ENCODE measurements at places on chromosomes 7 and 10.

DNA sequence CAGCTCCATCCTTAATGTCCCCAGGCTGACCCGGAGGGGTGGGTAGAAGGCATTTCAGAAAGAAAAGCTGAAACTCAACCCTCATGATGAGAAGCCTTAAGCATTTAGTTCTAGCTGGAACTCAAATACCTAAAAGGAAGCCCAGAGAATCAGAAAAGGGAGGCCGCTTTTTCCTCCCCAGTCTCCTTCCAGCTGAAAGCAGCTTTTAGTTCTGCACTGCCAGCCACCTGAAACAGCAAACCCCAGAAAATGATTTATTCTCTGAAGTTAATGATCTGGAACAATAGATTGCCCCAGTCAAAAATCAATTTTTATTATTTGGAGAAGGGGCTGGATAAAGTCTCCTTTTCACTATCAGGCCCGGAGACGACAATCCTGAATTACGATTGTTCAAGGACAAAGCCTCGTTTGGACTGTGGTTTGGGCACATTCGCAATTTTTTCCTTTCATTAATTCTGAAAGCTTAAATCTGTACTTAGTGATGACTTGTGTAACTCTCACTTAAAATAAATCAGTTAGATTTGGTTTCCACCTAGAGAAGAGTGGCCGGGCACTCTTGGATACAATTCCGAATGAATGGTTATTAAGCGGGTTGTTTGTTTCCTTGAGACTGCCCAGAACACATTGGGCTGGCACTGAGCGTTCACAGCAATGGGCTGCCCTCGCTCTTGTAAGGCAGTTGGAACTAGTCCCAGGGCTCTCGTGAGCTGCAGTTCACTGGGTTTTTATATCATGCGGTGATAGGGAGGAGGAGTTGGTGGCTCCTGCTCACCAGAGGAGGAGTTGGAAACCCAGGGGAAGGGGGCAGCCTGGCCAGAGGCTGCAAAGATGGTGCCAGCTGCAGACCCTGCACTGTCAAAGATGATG is 262.2 kb downstream of the CCSER2 start:
- DNase-seq = no peak

DNA sequence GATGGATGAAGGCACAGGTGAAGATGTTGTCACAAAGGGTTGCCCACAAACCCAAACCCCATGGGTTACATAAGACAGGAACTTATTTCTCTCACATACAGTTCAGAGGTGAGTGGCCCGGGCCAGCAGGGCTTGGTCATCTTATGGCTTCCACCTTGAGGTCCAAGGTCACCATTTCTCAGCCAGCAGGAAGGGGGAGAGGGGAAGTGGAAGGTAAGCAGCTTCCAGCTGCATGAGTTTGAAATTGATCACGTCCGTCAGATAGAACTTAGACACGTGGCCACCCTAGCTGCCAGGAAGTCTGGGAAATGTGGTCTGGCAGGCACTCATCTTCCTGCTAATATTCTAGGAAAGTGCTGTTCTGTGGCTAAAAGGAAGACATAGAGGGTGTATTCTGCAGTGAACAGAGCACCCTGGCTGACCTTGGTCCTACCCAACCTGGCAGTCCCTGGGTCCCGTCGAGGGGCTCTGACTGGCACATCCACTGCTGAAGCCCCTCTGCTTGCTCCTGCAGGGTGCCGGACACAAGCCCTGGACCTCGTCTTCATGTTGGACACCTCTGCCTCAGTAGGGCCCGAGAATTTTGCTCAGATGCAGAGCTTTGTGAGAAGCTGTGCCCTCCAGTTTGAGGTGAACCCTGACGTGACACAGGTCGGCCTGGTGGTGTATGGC is 49.5 kb downstream of the VWA2 start:
- no peak for DNase-seq

DNA sequence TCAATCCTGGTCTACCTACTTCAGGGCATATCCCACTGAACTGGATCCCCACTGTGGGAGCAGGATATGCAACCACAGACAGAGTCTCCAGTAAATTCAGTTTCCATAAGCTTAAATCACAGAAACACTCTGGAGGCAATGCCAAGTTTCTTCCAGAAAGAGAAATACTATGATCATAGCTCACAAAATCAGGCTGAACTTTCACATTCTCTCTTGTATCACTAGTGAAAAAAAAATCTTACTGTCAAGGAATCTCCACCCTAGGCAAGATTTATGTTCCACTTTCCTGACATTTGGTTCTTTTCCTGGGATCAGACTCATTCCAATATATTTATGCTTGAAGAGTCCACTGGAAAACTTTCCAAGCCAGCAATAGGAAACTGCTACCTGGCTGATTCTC is 749.0 kb downstream of the SUGCT start:
- DNase-seq = no peak

- DNase-seq = peak; percentile 11
These were observed 5.1 kb upstream of the EMX2 start for GRCh38 chr10:117537436-117537903.

DNA sequence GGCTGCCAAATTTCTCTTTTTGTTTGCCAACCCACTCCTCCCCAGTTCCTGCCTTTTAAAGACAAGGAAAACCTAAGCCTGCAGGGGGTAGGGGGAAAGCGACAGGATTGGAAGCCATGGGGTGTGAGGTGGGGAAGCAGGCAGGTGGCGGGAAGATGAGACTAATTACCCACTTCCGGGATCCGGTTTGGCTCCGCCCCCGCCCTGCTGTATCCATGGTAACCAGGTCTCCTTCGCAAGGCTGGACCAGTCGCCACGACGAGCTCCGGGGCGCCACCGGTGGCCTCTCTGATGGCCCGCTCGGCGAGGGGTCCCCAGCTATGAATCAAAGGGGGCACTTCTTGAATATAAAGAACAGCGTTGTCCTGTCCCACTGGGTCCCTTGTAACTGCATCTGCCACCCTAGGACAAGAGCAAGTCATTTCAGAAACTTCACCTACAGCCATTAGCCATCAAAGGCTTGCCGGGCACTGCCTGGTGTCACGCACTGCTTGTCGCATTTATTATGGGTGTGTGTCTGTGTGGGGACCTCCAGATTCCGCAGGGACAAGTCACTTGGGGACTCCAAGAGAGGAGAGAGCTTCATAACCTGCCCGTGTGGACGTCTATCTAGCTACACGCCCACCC is 55.4 kb upstream of the LMTK2 start:
- peak; percentile 51 for DNase-seq

DNA sequence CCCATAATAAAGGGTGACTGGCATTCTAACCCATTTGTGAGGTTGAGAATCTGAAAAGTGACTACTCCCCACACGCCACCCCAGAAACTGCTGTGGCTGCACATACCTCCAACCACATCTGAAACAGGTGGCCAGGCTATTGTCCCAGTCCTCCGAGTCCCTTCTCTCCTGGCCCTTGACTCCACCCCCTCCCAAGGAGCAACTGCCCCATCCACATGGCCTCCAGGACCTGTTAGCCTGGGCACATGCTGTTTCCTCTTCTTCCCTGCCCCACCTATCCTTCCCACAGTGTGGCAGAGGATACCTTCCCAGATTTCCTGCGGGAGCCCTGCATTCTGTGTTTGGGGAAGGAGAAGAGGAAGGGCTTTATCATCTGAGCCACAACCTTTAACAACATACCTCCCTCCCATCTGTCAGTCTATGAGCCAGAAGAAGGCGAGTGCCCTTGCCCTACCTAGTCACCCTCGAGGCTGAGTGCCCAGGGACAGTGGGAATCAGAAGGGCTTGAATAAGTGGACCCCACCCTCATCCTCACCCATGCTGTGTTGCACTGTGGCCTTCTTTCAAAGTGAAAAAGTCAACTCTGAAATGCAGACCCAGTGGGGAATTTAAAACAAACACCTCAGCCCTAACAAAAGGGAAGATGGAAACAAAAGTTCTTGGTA is 11.9 kb downstream of the STEAP1B start:
- DNase-seq = no peak

DNA sequence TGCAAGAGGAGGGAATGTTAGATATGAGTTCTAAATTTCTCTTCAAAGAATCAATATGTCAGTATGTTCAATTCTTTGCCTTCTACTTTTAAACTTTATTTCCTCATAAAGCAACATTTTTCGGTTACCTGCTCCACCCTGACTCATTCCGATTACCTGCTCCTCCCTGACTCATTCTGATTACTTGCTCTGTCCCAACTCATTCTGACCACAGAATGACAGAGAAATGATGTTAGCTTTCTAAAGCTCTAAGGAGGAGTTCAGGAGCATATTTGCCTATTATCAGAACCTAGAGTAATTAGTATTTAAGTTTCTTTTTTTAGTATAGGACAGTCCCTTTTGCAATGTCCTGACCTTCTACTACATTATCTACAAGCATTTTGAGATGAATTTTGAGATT is 24.5 kb upstream of the PPP1R9A start:
- no peak for DNase-seq

DNA sequence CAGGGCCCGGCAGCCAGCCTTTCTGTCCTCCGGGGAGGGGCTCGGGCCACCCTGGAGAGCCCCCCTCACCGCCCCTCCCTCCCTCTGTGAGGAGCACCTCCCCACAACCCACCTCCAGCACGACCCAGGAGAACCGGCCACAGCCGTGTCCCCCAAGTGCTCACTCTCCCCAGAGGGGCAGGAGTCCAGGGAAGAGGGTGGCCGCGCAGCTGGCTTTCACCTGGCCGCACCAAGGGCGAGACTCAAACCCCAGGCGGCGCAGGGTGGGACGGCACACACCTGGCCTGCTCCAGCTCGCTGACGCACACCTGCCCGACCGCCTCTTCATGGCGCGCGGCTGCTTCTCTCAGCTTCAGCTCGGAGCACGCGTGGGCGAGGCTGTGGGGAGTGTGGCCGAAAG is 73.4 kb downstream of the CFAP46 start:
- DNase-seq = no peak

- no peak for DNase-seq
These were observed 45.4 kb downstream of the AMPH start for GRCh38 chr7:38585572-38586354.

DNA sequence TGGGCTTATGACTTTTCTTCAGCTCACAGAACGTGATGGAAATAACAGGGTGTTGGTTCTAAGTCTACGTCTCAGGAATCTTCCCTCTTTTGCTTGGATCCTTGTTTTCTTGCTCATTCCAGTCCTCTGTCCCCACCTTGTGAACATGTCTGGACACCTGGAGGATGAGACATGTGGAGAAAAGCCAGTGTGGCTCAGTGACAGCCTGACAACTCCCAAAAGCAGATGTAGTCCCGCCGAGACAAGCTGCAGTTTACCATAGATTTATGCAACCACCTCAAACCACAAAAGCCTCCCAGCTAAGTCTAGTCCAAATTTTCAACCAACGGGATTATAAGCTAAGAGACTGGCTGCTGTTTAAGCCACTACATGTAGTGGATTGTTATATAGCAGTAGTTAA is 476.1 kb downstream of the SH2D4B start:
- DNase-seq = no peak

- DNase-seq = no peak
These were observed 11.1 kb downstream of the CALY start for GRCh38 chr10:133325440-133326222.

GRCh38 chr10:73554721-73555120 is 36.4 kb downstream of the USP54 start:
- DNase-seq = no peak

GRCh38 chr7:135204876-135205275 is 6.5 kb downstream of the WDR91 start:
- no peak for DNase-seq

- no peak for DNase-seq
These were observed 364.7 kb upstream of the NFE2L3 start for GRCh38 chr7:25787336-25787735.

- no peak for DNase-seq
These were observed 1.0 kb downstream of the TLL2 start for GRCh38 chr10:96512524-96513304.

DNA sequence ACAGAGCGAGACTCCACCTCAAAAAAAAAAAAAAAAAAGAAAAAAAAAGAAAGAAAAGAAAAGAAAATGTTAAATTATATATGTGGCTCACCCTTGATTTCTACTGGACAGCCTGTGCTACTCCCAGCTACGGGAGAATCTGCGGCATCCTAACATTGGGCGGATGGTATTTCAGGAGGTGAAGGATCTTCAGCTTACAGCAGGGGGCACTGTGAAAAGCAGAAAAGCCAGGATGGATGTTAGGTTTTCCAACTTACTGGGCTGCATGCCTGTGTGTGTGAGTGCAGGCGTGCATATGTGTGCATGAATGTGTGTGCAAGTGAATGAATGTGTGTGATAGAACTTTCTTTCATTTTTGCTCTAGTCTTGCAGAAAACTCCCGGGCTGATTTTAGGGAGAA is 1066.5 kb downstream of the TYW1 start:
- DNase-seq = no peak

DNA sequence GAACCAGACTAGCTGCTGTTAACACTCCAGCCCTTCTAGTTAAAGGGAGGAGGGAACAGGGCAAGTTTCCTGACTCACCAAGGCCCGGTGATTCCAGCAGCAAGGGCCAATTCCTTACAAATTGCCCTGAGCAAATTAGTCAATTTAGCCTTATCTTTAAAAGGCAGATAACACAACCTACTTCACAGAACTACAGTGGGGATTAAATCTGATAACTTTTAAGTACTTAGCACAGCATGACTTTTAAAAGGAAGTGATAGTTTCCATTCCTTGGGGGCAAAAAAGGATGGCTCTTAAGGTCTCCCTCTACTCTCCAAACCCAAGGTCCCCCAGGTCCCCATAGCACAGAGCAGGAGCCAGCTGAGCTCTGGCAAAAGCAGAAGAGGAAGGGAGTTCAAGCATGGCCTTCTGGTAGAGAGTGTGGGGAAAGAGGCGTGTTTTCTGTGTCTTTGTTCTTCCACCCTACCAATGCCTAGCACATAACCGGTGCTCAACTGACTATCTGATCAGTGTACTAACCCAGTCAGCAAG is 4.0 kb downstream of the CDCA7L start:
- peak; percentile 27 for DNase-seq

DNA sequence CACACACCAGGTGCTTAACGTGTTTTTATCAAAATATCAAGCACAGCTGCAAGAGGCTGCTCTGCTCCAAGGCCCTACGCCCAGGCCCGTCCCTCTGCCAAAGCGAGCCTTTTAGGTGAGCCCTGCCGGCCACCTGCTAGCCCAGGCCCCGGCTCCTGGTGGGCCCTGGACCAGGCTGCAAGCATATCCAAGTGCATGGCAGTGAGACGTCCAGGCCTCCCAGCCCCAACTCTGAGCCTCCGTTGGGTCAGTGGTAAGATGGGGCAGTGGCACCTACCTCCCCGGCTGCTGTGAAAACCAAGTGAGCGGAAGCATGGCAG is 136.2 kb downstream of the LHPP start:
- DNase-seq = no peak

GRCh38 chr10:75202321-75203045 is 8.1 kb upstream of the VDAC2 start:
- no peak for DNase-seq

GRCh38 chr10:13453896-13454295 is 74.9 kb downstream of the BEND7 start:
- DNase-seq = peak; percentile 21

GRCh38 chr10:1130226-1130625 is 74.0 kb downstream of the WDR37 start:
- no peak for DNase-seq

All from activated CD4-positive, alpha-beta T cell treated with anti-CD3 and anti-CD28 coated beads, Interleukin-2, amount 50 U/mL, for 16 hours (primary cell).